ENCODE measurements at places on chromosomes 2 and 18.

- no peak for DNase-seq
These were observed 156.1 kb downstream of the HAUS1 start for GRCh38 chr18:46260016-46260878.

DNA sequence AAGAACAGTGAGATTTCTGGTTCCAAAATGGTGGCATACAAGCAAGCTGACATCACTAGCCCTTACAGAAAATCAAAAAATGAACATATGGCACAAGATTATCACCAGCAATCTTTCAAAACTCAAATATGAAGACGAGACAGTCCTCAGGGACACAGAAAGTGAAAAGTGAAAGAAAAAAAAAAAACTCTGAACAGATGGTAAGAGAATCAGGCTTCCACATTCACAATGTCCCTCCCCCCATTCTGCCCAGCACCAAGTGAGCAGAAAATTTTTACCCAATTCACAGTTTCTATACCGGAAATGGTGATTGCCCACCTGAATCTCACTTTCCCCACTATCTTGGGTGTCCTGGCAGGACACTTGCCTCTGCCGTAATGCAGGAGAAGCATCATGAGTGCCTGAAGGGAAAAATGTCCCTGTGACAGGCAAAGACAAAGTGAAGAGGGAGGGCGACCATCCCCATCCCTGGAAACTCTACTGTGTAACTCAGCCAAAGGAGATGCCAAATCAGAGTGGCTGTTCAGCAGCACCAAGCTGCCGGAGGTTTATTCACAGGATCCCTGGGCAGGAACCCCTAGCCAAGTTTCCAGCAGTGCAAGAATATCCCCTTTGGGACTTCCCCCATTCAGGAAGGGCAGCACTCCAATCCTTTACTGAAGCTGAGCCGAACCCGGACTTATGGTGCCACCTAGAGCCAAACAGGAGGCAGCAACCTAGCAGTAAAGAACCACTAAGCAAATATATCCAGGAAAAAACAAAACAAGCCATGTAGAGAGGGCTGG lies 312.2 kb downstream of the LRATD1 start:
- DNase-seq = no peak

DNA sequence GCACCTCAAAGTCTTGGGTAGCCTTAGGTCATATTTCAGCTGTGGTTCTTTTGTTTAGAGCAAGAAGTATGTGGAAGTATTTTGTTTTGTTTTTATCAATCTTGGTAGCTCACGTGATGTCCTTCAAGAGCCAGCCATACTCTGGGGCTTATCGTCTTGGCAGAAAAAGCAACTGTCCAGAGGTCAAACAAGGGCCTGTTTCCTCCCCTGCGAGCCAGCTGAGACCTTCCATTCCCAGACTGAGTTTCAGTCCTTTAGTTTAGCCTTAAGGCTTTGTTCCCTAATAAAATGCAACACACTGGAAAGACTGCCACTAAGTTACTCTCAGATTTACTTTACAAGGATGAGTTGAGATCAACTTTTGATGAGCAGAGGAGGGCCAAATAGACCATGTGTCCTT lies 63.5 kb downstream of the TXNL1 start:
- DNase-seq = no peak

DNA sequence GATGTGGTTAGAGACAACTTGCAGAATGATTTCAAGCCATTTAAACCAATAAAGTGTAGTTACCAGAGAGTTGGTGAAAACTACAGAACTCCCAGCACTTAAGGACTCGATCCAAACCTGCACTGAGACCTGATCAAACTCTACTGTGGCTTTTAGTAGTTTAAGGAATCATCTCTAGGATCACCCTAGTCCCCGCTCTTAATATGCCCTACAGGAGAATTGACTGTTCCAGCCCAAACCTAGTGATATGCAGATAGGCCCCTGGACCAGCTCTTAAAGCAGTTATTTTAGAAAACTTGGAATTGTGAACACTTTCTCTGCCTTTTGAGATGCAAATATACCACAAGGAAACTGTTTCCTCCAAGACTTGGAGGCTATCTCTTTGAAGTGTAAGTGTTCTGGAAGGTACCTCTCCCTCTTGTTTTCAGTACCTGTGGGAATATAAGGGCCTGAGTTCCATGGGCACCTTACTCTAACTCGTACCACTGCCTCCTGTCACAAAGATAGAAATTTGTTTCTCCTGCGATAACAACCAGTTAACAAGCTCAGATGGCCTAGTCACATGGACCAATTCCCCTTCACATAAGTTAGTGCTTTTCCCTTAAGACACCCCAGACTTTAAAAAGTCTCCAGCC lies 1367.2 kb upstream of the SLC39A10 start:
- DNase-seq = no peak

GRCh38 chr2:144890828-144891227 lies 370.9 kb upstream of the ZEB2 start:
- no peak for DNase-seq

- no peak for DNase-seq
These were observed 27.3 kb downstream of the SULT1C2 start for GRCh38 chr2:108316033-108316432.

DNA sequence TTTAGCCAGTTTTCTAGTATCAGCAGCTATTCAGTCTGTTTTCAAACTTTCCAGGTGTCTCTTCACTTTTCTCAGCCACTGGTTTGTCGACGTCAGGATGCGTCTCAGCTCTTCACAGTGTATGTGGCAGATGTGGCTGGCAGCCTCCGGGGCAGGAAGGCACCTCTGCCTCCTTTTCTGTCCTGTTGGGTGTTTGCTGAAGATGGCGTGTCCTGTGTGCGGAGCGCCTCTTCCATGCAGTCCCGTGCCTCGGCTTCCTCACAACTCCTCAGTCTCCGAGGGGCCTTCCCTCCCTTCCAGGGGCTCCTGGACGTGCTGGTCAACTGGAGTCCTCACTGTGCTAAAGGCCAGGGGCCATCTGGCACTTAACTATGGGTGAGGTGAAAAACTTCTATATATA lies 65.4 kb upstream of the PXDN start:
- no peak for DNase-seq

- DNase-seq = no peak
These were observed 559.8 kb upstream of the FANCL start for GRCh38 chr2:58800881-58801280.

- no peak for DNase-seq
These were observed 307.1 kb upstream of the PIK3C3 start for GRCh38 chr18:41647914-41648313.

- DNase-seq = no peak
These were observed 709 bp downstream of the PTPN2 start for GRCh38 chr18:12883372-12883683.

GRCh38 chr2:59027320-59027719 lies 786.2 kb upstream of the FANCL start:
- no peak for DNase-seq

- no peak for DNase-seq
These were observed 50.4 kb downstream of the GATA6 start for GRCh38 chr18:22219568-22220355.

- no peak for DNase-seq
These were observed 52.9 kb downstream of the HNRNPLL start for GRCh38 chr2:38549851-38550250.

GRCh38 chr2:191844706-191845105 lies 2.2 kb downstream of the CAVIN2 start:
- no peak for DNase-seq

DNA sequence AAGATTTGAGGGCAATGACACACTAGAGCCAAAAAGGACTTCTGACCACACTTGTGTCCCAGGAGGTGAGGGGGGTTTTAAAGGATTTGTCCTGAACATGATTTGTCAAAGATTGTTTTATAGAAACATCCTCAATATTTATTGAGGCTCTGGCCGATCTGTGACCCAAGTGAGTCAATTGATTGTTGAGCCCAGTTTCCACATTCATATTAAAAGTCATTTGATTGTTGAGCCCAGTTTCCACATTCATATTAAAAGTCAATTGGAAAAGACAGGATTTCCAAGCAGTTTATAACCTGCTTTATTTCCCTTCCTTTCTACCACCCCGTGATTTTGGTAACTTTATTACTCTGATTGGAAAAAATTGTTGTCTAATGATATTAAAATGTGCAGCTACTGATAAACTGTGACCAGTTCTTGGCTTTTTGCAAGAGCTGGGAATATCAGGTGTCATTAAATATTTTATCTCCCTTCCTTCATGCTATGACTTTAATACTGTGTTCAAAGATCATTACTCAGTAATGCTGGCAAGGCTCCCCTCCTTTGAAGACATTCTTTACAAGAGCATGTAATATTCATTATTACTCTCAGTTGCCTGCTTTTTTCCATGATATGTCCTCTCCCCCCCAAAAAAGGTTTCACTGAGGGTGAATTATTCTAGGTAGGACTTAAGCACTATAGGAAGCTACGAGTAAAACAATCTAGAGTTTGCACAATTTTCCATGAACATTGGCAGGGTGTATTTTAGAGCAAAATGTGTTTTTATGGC lies 75.3 kb downstream of the HRH4 start:
- no peak for DNase-seq

GRCh38 chr2:172374318-172375240 lies 52.8 kb upstream of the ITGA6 start:
- no peak for DNase-seq

DNA sequence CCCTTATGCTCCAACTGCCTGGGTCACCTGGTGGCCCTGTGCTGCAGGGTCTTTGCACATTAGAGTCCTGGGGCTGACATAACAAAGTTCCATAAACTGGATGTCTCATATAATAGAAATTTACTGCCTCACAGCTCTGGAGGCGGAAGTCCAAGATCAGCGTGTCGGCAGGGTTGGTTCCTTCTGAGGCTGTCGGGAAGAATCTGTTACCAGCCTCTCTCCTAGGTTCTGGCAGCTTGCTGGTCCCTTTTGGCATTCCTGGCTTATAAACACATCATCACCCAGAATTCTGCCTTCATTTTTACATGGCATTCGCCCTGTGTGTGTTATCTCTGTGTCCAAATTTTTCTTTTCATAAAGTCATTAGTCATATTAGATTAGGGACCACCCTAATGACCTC lies 170.5 kb downstream of the NDUFA10 start:
- no peak for DNase-seq

- no peak for DNase-seq
These were observed 61.8 kb downstream of the FMNL2 start for GRCh38 chr2:152396763-152397162.

DNA sequence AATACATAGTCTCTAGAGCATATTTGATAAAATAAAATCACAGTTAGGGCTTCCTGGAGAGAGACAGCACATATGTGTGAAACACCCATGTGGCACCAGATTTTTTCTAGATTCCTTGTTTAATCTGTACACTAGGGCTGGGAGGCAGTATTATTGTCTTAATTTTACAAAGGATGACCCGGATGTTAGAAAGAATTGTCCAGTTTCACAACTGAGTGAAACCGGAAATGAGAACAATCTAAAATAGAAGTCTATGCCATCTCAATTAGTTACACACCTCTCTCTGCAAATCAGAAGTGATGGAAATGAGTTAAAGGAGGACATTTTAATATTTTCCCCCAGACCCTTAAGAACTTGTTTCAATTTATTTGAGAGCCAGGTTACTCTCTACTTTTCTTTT lies 463.7 kb upstream of the DSEL start:
- DNase-seq = no peak

DNA sequence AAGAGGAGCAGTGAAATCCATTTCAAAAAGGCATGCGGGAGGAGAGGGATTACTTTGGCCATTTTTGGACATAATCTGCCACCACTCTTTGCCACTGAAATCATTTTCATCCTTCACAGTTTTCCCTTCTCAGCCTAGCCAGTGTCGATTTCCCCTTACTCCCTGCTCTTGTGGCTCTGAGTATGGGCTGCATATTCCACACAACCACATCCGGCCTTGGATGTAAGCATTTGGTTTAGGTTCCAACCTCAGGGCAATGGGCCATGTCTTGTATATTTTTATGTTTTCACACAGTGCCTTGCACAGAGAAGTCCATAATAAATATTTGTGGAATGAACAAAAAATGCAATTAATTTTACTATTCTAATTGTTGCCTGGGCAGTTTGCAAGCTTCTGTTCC lies 7.7 kb upstream of the SERPINE2 start:
- DNase-seq = no peak

DNA sequence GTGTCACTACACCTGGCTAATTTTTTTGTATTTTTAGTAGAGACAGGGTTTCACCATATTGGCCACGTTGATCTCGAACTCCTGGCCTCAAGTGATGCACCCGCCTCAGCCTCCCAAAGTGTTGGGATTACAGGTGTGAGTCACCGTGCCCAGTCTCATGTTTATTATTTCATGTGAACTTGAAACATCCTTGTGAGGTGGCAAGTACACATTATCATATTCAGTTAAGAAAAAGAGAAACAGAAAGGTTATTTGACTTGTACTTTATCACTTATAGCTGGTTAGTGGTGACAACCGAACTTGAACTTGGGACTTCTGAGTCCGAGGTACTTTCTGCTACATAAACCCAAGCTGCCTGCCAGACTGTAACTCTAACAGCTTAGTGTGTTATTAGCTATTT lies 24.4 kb downstream of the ABHD3 start:
- DNase-seq = no peak

- DNase-seq = no peak
These were observed 161.5 kb downstream of the TGIF1 start for GRCh38 chr18:3611313-3612090.

DNA sequence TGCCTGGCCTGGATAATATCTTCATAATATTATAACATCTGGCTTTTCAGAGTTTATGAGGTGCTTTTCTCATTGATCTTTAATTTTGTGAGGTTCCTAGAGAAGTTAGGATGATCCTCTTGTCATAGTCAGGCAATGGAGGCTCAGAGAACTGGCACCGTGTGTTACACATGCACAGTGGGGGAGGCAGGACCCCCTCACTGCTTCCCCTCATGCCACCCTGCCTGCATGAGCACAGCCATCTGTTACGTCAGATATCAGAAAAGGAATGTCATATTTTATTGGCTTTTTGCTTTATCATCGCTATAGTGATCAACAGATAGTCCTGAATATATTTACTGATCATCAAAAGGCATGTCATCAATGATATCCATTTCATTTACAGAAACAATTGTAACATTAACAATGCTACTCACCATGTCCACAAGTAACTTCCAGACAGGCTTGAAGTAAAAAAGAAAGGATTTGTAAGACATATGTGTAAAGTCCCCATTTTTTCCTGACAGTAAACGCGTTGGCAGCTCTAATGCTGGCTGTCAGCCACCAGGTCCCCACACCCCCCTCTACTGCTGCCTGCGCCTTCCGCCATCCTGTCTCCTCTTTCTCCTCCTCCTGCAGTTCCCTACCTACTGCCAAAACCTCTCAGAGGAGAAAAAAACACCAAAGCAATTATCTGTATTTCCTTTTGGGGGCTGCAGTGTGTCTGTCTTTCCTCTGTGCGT lies 18.8 kb downstream of the ENOSF1 start:
- DNase-seq = no peak

DNA sequence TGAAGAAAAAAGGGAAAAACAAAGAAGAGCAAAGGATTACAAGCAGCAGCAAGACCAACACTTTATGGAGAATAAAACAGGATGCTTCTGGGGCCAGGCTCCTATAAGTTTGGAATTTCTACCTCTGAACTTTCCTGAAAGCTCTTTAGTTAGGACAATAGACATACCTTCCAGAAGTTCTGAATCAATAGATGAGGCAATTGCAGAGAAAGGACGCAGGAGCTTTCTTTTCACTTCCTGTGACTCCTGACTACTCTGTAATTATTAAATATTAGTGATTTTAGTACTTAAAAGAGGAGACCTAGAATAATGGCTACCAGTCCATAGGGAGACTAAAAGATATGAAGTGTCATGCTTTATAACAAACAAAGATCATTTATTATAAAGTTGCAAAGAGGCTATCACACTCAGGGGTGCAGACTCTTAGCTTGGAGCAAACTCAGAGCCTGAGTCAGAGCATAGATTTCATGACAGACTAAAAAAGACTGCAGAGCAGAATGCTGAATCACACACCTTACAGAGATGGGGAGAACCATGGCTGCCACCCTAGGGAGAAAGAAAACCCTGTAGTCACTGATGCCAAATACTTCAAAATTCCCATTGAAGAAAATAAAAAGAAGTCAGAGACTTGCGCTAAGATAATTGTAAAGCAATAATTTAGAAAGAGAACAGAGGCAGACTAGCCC lies 52.5 kb upstream of the FAM136A start:
- DNase-seq = no peak
